Activated CD4-positive, alpha-beta T cell treated with anti-CD3 and anti-CD28 coated beads for 36 hours (primary cell): ENCODE measurements at places on chromosomes 16 and 17. TPM values are rescaled to one million over a fixed set of nuclear protein-coding genes. Genes with fewer than 3 reads are reported as not detected.

GRAPL gene
- total RNA-seq = 2.9 TPM

FN3K gene
- 2.1 TPM for total RNA-seq

C1QTNF8 gene
- not detected for total RNA-seq

RNU2-1 gene
- 7,298 TPM for total RNA-seq

KCNAB3 gene
- total RNA-seq = 6.6 TPM

NTN3 gene
- total RNA-seq = not detected

NEUROD2 gene
- total RNA-seq = not detected

HBM gene
- total RNA-seq = not detected

PLLP gene
- 0.30 TPM for total RNA-seq

TBC1D26 gene
- total RNA-seq = 0.34 TPM

ATP1B2 gene
- total RNA-seq = 0.33 TPM
